ENCODE measurements at places on chromosomes 2 and 18.

GRCh38 chr2:167964650-167965413 lies 282.6 kb downstream of the STK39 start:
- no peak for DNase-seq

- DNase-seq, result peak; percentile 95
Measured at GRCh38 chr2:217943446-217944321, 59.1 kb downstream of the TNS1 start.

DNA sequence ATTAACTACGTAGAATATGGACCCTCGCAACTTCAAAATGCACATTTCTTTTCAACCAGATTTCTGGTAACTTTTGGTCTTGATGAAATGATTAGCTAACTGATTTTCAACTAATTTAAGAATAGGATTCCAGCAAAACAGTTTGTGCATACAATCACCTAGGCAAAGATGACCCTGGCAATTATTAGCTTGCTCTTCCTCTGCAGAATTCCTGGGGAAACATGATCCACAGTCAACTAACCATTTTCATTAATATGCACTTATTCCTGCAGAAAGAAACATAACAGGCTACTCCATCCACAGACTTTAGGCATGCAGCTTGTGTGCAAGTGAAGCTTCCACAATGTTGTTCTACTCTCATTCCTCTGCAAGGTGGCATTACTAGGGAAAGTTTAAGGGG lies 1150.8 kb upstream of the FANCL start:
- DNase-seq, result no peak

- peak; percentile 16 for DNase-seq
Measured at GRCh38 chr2:207881902-207882301, 112.2 kb upstream of the FZD5 start.

DNA sequence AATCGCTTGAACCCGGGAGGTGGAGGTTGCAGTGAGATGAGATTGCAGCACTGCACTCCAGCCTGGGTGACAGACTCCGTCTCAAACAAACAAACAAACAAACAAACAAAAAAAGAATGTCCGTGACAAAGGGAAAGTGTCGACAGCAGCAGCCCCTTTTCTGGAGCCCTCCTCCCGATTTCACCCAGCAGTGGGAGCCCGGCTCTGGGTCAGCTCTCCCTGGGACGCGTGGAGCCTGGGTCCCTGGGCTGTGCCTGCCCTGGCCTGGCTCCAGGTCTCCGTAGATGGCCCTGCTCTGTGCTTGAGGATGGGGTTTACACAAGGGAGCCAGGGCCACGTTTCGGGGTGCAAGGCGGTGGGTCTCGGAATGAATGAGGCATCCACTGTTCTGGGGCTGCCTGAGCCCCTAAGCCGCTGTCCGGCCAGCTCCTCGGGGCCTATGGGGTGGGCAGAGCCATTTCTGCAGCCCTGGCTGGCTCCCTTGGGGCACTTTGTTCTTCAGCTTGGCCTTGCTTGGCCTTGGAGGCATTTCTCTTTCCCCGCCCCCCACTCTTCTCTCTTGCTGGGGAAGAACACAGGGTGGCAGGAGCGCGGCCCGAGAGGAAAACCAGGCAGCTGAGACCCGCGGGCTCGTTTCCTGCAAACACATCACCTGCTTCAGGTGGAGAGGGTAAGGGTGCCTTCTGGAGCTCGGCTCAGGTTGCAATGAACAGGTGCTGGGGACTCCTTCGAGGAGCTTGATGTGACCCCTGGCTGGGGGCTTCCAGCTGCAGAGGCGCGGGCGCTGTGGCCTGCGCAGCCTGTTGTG lies 29.1 kb downstream of the RTP5 start:
- DNase-seq, result no peak

- peak; percentile 55 for DNase-seq
Measured at GRCh38 chr2:19673213-19673791, 228.5 kb downstream of the TTC32 start.

GRCh38 chr2:12412898-12413305 lies 303.8 kb upstream of the TRIB2 start:
- no peak for DNase-seq

- DNase-seq, result no peak
Measured at GRCh38 chr2:6957031-6957714, 40.0 kb downstream of the RNF144A start.

DNA sequence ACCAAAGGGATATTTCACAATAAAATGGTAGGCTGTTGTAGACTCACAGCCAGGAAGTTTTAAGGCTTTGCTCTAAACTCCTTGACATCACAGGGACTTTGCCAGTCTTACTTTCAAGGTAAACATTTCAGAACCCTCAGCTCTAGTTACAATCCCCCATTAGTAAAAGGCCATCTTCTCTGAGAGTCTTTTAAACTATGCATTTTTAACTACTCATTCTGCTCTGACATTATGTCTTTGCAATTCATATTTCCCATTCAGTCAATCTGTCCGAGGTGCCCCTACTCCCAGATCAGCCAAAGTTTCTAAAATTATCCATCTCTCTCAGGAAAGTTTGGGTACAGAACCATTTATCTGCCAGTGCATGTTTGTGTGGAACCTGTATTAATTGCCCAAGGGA lies 1094.1 kb downstream of the TDRD15 start:
- no peak for DNase-seq

GRCh38 chr2:224807153-224807964 lies 91.2 kb upstream of the CCDC195 start:
- DNase-seq, result no peak

DNA sequence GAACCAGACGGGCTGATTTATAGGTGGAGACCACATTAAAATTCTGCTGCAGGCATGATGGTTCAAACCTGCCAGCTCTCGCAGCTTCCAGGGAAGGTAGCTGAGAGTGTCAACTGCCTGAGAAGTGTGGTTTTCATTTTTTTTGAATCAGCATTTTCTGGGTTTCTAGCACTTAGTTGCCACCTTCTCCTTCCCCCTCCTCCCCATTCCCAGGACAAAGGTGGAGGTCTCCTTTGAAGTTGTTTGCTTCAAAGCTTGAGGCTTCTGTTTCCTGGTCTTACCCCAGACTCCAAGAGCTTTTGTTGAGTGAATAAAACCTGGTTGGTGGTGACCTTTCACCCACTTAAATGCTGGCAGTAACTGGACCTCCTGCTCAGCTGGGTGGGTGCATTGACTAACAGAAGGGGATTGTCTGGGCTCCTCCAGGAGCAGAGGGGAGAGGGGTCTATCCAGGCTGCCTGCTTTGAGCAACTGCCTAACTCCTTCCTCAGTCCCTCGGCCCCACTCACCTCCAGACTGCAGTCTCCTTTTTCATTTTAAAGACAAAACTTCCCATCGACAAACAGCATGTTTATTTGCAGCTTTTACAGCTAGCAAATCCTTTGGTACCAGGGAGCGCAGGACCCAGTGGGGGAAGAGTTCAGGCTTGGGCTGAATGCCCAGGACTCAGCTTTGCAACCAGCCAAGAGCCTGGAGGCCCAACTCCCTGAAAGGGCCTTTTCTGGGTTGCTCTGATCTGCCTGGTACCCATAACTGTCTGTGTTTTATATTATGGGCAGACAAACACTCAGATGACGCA lies 3.5 kb downstream of the RHOB start:
- peak; percentile 77 for DNase-seq

DNA sequence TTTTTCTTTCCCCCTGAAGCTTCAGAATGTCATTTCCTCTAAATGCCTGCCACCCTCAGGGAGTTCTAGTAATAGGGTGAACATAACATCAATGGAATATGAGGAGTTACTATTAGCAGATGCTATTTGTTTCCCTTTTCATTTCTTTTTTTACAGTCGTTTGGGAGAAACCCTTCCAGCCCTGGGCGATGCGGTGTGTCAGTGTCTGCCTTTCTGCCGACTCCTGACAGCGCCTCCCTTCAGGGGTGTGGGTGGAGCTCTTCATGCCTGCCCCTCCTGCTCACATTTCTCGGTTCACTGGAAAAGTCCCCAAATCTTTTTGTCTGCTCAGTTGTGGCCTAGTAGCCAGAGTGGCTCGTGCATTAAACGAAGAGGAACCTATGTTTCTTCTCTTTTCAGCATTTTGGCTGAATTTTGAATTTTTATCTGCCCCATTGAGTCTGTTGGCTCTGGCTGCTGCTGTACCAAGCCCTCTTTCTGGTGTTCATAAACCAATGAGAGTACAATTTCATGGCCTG lies 72.3 kb downstream of the FMNL2 start:
- peak; percentile 87 for DNase-seq

- peak; percentile 90 for DNase-seq
Measured at GRCh38 chr2:73979686-73980085, 5.0 kb upstream of the TET3 start.

- DNase-seq, result peak; percentile 63
Measured at GRCh38 chr2:100321179-100321865, 979 bp downstream of the LONRF2 start.

GRCh38 chr2:184877909-184878308 lies 279.6 kb downstream of the ZNF804A start:
- no peak for DNase-seq

GRCh38 chr2:121382744-121383143 lies 97.7 kb upstream of the TFCP2L1 start:
- DNase-seq, result no peak

- no peak for DNase-seq
Measured at GRCh38 chr18:24974431-24974830, 377.5 kb downstream of the ZNF521 start.

- no peak for DNase-seq
Measured at GRCh38 chr2:80364524-80365212, 60.1 kb upstream of the LRRTM1 start.

Measured in AG20443 (cell line).